Keratinocyte (primary cell): ENCODE measurements at places on chromosomes 2 and 18. TPM values are rescaled to one million over a fixed set of nuclear protein-coding genes. Genes with fewer than 3 reads are reported as not detected.

DNA sequence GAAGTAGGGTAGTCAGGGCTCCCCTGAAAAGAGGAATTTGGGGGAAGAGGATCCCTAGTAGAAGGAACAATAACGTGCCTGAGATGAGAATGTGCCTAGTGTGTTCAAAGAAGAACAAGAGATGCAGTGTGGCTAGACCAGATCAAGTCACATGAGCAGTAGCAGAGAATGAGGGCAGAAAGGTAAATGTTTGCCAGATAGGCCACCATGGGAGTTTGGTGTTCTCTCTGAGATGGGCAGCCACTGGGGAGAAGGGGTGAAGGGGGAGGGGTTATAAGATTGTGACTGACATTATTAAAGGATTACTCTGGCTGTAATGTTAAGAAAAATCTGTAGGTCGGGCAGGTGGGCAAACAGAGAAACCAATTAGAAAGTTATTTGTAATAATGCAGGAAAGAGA, 166.0 kb downstream of the LCLAT1 start:
- DNase-seq = no peak

LGALSL gene
- 55.4 to 64.9 TPM (median 59.9 TPM) in 3 replicates for polyA plus RNA-seq

- DNase-seq = no peak
Observed at GRCh38 chr2:54528311-54528955, 72.3 kb downstream of the SPTBN1 start.

GRCh38 chr2:70472221-70472890, 81.3 kb downstream of the TGFA start:
- DNase-seq = no peak

FBXO36 gene
- polyA plus RNA-seq = 1.6 to 2.3 TPM (median 1.7 TPM) in 3 replicates

DNA sequence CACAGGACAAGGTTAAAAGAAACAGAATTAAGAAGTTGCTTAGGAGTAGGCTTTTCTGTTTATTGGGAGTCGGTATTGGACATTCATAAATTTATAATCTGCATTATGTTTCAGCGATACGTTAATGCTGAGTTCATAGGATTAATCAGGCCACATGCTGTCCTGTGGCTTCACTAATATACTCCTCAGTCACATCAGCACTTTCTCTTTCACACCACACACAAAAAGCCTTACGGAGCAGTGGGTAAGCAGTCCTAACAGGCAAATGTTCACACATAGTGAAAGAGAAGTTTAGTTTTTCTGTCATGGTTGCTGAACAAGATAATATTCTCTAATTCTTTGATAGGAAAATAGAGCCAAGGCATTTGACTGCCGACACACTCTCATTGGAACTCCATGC, 411.7 kb upstream of the RAB12 start:
- no peak for DNase-seq

LYPD1 gene
- 0.02 to 0.03 TPM (median 0.03 TPM) in 3 replicates for polyA plus RNA-seq

GRCh38 chr2:58900246-58901027, 659.3 kb upstream of the FANCL start:
- no peak for DNase-seq

- no peak for DNase-seq
Observed at GRCh38 chr2:1846046-1847015, 102.0 kb upstream of the PXDN start.

DNA sequence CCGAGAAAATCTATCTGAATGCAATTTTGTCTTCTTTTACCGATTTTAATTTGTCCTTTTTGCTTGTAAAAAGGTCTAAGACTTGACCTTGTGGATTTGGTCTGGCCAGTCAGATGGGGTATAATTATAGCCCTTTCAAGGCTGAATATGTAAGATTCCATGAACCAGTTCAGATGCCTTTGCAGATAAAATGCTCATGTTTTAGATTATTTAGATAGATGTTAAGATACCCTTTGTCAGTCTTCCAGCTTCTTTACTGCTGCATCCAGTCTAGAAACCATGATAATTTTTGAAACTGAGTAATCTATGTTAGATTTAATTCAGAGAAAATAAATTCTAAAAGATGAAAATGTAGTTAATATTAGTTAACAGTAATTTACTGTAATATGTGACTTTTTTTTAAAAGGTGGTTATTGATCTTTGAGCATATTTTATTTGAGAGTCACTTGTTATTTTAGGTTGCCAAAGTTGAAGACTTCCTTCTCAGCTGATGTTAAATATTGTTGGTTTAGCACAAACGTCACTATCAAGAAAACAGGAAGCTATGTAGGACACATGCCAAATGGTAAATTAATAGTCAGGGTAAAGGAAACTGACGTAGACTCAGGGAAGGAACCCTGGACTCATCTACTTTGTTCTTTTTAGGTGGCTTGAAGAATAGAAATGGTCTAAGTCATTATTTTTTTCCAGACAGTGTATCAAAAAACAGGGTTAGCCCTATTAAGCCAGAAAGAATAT, 29.8 kb downstream of the BABAM2 start:
- DNase-seq = no peak

CTLA4 gene
- not detected in 3 replicates for polyA plus RNA-seq

GRCh38 chr2:138637061-138637460, 135.5 kb downstream of the SPOPL start:
- no peak for DNase-seq

ZNF396 gene
- 0.20 to 0.49 TPM (median 0.33 TPM) in 3 replicates for polyA plus RNA-seq

DNA sequence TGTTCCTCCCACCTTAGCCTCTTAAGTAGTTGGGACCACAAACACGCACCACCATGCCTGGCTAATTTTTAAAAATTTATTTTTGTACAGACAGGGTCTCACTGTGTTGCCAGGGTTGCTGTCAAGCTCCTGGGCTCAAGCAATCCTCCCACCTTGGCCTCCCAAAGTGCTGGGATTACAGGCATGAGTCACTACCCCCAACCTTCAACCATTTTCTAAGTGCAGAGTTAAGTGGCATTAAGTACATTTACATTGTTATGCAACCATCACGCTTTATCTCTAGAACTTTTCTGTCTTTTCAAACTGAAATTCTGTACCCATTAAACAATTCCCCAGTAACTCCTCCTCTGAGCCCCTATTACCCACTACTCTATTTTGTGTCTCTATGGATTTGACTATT, 45.9 kb upstream of the AFF3 start:
- no peak for DNase-seq

- DNase-seq = no peak
Observed at GRCh38 chr2:108579623-108580022, 45.4 kb downstream of the LIMS1 start.

DNA sequence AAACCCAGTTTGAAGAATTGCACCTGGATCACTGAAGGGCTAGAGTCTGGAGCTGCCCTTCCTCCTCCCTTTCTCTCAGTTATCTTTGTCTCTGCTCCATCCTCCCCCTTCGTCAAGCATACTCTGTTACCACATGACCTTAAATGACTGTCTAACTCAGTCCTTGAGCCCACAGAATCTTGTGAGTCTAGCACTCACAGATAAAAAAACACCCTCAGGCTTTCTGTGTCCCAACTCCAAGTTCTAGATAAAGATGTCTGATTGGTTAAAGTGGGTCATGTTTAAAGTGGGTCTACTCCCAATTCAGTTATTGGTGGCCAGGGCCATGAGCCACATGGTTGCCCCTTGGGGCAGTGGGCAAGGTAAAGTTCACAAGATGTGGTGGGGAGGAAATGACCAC, 53.5 kb upstream of the CYP1B1 start:
- no peak for DNase-seq

SAG gene
- not detected in 3 replicates for polyA plus RNA-seq

SLC9A4 gene
- polyA plus RNA-seq = not detected in 3 replicates

DNA sequence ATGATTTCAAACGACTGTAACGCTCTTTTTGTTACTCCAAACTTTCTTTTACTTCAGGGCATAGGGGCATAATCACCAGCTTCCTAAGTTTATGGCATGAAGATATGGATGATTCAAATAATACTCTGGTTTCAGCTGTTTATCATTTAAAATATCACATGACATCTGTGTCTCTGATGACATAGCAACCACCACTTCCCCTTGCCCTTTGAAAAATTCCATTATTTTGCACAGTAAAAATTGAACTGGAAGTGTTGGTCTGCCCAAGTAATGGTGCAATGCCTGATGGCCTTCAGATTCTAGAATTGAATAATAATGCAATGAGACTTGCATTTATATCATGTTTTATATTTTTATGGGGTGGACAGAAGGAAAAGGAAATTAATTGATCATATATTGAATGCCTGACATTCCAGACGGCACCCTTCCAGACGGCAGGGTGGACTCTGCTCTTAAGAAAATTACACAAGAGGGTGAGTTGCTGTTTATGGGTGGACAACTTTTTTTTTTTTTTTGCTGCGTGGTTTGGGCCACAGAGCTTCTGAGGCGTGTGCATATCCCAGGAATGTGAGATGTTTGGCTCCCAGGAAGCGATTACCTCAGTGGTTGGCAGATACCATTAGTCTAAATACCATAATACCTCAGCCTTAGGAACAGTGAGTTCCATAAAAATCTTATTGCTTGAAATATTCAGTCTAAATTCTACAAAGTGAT, 101.7 kb upstream of the ZNF521 start:
- DNase-seq = no peak

DNA sequence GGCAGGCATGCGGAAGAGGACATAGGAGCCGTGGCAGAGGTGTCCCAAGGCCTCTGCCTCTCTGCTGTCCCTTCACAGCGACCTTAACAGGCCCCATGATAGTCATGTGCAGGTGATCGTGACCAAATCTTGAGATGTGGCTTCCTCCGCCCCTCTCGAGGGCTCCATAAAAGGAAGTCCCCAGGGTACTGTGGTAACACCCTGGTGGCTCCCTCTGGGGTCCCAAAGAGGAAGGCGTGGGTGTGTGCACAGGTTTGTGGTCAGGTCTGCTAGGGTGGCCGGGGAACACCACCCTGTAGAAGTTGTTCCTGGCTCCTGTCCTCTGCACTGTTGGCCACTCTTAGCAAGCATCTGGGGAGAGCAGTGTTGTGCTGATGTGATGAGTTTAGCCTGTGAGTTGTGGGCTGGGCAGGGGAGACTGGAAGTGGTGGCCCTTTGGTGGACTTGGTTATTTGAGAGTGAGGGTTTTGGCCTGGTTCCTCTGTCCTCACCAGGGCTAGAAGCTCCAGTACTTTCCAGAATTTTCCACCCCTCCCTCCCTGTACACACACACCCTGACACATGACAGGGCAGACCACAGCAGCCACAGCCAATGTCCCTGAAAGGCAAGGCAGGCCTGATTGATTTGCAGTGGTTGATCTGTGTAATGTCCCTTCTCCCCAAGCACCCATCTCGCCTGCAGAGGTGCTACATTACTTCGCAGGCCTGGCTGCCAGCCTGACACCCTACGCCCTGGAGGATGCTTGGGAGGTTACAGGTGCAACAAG, 68.9 kb upstream of the BOD1L2 start:
- DNase-seq = no peak
